ENCODE measurements at places on chromosomes 1 and 21. TPM values are rescaled to one million over a fixed set of nuclear protein-coding genes. Genes with fewer than 3 reads are reported as not detected.

GLIS1 gene
- total RNA-seq = not detected

GBP3 gene
- 1.8 TPM for total RNA-seq

RCSD1 gene
- 27.3 TPM for total RNA-seq

DNA sequence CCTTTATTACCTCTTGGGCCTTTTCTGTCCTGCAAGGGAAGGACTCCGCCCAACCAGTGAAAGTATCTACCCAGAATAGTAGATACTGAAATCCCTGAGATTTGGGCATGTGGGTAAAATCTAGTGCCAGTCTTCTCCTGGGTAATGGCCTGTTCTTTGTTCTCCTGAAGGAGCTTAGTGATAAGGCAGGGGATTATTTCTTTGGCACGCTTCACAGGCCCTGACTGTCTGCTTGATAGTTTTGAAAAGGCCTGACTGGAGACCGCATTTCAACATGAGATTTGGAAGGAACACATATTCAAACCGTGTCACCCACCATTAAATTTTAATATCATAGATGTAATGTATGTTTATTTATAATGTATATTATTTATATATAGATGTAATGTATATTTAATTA is 48.9 kb downstream of the RASAL2 start:
- H3K4me1 ChIP-seq = no peaks in the 10 kb centered on the region
- H3K36me3 ChIP-seq = no peaks in the 10 kb centered on the region
- no peak overlapping the region for H3K4me3 ChIP-seq
- H3K27ac ChIP-seq = no peak overlapping the region
- DNase-seq = no peak

GRCh38 chr1:163876546-163876945 is 554.8 kb downstream of the NUF2 start:
- H3K36me3 ChIP-seq = no peaks in the 10 kb centered on the region
- H3K27me3 ChIP-seq = no peaks in the 10 kb centered on the region
- no peaks in the 10 kb centered on the region for H3K4me1 ChIP-seq
- no peak overlapping the region for H3K4me3 ChIP-seq
- no peak overlapping the region for H3K27ac ChIP-seq

DNA sequence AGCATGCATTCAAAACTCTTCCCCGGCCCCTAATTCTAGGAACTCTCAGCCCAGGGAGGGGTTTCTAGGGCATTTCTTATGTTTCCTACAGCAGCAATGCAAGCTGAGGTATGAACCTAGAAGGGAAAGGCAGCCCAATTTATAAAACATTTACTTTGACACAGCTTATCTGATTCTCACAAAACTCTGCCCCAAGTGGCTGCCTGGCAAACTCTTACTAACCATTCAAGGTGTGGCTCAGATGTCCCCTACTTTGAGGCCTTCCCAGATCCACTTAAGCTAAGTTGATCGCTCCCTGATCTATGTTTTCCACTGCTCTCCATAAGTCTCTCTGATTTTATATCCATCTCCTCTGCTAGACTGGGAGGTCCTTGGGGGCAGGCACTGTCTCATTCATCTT is 35.4 kb downstream of the AK2 start:
- H3K27ac ChIP-seq = no peak overlapping the region
- H3K27me3 ChIP-seq = no peaks in the 10 kb centered on the region
- peaks cover 1% of the 10 kb centered on the region for H3K36me3 ChIP-seq
- peaks cover 31% of the 10 kb centered on the region for H3K4me1 ChIP-seq
- no peak for DNase-seq

DNA sequence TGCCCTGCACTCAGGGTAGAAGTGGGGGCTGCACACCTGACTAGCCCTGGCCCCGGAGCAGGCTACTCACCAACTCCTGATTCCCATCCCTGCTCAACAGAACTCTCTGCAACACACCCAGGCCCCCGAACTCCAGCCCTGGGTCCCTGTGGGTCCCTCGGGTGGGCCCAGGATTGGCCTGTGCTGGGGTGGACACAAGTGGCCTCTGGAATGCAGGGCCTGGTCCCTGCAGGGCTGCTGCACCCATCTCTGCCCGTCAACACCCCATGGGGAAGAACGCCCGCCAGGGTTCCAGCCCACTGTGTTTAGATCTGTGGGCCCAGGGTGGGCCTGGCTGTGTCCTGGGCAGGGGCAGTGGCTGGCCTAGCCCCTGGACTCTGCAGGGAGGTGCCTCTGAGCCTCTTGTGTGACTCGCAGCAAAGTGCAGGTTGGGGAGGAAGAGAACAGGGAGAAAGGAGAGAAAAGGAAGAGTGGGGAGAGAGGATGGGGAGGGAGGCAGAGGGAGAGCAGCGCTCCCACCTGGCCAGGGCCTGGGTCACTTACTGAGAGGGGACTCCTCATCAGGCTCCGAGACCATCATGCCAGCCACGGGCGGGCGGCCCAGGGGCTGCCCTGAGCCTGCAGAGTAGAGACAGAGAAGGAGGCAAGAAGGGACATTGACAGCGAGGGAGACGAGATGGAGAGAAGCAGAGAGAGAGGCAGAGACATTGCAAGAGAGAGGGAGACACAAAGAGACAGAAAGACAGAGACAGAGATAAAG is 43.9 kb downstream of the HSPG2 start:
- H3K4me3 ChIP-seq = no peak overlapping the region
- H3K27me3 ChIP-seq = no peaks in the 10 kb centered on the region
- H3K4me1 ChIP-seq = no peaks in the 10 kb centered on the region
- no peak for DNase-seq
- no peak overlapping the region for H3K27ac ChIP-seq

- DNase-seq = no peak
- no peaks in the 10 kb centered on the region for H3K36me3 ChIP-seq
- H3K4me1 ChIP-seq = no peaks in the 10 kb centered on the region
- no peaks in the 10 kb centered on the region for H3K27me3 ChIP-seq
- H3K4me3 ChIP-seq = no peak overlapping the region
Observed at GRCh38 chr1:190175320-190175719, 302.3 kb downstream of the BRINP3 start.

Data from activated naive CD4-positive, alpha-beta T cell treated with anti-CD3 and anti-CD28 coated beads for 36 hours (primary cell).